ENCODE measurements at places on chromosomes 5 and 9. TPM values are rescaled to one million over a fixed set of nuclear protein-coding genes. Genes with fewer than 3 reads are reported as not detected.
A peak's percentile ranks its signal among the peaks of the same experiment; 100 is the strongest.

DNA sequence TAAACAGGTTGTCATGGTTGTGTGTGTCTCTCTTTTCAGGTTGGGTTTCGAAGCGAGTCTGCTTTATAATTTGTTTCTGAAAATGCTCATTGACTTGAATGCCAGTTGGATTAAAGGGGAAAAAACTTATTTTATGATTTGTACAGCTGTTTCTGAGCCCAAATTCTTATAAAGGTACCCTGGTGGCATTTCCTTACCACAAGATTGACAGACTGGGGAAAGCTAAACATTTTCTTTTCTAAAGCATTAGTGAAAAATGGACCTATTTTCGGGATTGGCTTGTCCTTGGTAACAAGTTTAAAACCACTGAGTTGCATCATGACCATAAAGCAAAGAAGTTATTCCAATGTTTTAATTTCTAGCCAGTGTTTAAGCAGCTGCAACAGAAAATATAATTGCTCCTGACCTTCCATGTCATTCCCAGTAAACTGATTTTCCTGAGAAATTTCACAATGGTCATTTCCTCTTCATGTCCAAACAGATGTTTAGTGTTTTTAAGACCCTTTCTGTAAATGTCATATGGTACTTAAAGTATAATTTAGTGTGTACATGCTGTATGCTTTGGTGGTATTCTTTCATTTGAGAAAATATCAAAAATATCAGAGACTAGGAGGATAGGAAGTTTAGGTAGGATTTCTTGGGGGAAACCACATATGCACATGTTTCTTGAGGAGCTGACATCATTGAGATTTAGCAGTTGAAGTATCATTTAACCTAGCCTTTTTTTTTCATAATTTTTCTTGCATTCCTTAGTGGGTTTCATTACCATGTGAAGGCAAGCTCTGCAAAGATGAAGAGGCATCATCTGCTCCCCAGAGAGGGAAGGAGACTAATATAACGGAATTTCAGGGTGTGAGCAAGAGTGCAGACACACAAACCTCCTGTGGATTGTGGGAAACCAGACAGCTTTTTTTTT is 667.1 kb upstream of the RGMB start:
- no peak overlapping the region for H3K4me3 ChIP-seq
- H3K27ac ChIP-seq: no peak overlapping the region
- H3K27me3 ChIP-seq: no peaks in the 10 kb centered on the region
- H3K4me1 ChIP-seq: no peaks in the 10 kb centered on the region

DNA sequence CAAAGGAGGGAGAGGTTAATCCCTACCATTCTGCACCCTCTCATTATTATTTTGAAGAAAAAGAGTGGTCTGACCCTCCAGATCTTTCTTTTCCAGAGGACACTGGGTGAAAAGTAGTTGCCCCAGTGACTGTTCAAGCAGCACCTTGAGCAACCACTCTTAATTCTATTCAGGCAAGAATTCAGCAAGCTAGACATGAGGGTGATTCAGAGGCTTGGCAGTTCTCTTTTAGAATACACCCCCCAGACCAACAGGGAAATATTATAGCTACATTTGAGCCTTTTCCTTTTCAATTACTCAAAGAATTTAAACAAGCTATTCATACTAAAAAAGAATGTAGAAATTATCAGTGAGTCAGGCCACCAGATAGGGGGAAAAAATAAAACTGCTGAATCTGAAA is 178.3 kb downstream of the MRPS30 start:
- H3K4me3 ChIP-seq: no peak overlapping the region
- no peak overlapping the region for H3K27ac ChIP-seq
- no peaks in the 10 kb centered on the region for H3K27me3 ChIP-seq
- no peak for DNase-seq
- no peaks in the 10 kb centered on the region for H3K4me1 ChIP-seq

DNA sequence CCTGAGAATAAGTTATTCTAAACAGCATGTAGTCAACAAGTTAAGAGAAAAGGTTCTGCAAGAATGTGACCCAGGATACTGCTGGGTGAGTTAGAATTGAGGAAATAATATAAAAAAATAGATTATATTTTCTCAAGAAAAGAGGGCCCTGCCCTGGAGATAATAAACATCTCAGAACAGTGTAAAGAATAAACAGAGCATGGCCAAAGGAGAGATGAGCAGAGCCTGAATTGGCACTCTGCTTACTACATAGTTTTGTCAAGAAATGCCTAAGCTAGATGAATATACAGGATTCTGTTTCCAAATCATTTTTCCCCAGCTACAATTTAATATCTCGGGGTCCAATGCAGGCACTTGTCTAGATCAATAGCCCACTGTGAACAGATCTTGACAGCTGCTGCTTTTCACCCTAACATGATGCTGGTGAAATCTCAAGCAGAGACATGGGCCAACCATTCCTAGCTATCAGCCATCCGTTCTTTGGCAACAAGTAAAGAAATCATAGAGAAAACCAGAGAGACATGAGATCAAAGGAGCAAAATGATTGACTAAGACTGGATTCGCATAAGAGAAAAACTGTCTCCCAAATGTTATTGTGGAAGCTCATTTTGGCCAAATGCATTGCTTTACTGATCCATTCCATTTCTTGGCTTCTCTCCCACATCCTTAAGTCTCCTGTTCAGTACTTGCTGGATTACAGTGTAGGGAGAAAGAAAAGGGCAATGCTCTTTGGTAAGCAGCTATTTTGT is 173.2 kb downstream of the PRELID2 start:
- no peaks in the 10 kb centered on the region for H3K36me3 ChIP-seq
- H3K4me1 ChIP-seq: no peaks in the 10 kb centered on the region
- no peak for DNase-seq
- H3K4me3 ChIP-seq: no peak overlapping the region

- no peak overlapping the region for H3K27ac ChIP-seq
- DNase-seq: peak; percentile 46
- H3K27me3 ChIP-seq: no peaks in the 10 kb centered on the region
- H3K4me1 ChIP-seq: no peaks in the 10 kb centered on the region
- H3K4me3 ChIP-seq: no peak overlapping the region
Observed at GRCh38 chr9:36074870-36075532, 38.3 kb downstream of the RECK start.

DNA sequence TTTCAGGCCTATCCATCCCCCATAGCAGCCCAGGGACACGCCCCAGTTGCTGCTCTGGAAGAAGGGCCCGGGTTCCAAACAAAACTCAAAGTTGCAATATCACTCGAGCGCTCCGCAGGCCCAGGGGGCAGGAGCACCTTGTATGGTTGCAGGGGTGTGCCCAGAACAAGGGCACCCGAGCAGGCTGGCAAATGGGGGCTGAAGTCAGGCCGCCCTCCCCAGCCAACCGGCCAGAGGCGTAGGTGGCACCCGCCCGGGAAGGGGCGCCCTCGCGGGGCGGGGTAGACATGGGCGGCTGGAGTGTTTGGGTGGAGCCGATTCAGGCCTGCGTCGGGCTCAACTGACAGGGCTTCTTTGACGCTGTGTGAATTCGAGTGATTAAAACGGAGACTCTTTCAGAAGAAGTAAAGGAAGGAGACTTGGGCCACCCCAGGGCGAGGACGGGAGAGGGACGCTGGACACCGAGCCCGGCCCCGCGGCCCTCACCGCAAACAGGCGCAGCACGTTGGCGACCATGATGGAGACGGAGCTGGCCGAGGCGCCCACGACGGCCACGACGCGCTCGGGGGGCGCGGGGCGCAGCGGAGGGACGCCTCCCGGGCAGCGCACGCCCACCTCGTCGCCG is 1.1 kb downstream of the GRM6 start:
- DNase-seq: no peak
- H3K27me3 ChIP-seq: peaks cover 63% of the 10 kb centered on the region
- H3K4me3 ChIP-seq: no peak overlapping the region
- H3K4me1 ChIP-seq: no peaks in the 10 kb centered on the region
- H3K27ac ChIP-seq: no peak overlapping the region
- no peaks in the 10 kb centered on the region for H3K36me3 ChIP-seq

- peaks cover 21% of the 10 kb centered on the region for H3K4me1 ChIP-seq
- H3K27me3 ChIP-seq: no peaks in the 10 kb centered on the region
- no peak overlapping the region for H3K4me3 ChIP-seq
Observed at GRCh38 chr5:50647726-50648125, 18.7 kb upstream of the PARP8 start.

- no peak for DNase-seq
- H3K4me3 ChIP-seq: no peak overlapping the region
- H3K27ac ChIP-seq: no peak overlapping the region
- H3K36me3 ChIP-seq: no peaks in the 10 kb centered on the region
Observed at GRCh38 chr9:92384375-92384774, 20.0 kb downstream of the OGN start.

ADRB2 gene
- 14.2 TPM for total RNA-seq

Measured in left lung (tissue), 14 donors.